ENCODE measurements at places on chromosomes 7 and 10.

- no peak for DNase-seq
These were observed 173.5 kb downstream of the SEMA3E start for GRCh38 chr7:83475420-83475819.

- no peak for DNase-seq
These were observed 644 bp downstream of the PPP1R35 start for GRCh38 chr7:100435401-100436304.

- no peak for DNase-seq
These were observed 33.4 kb upstream of the VWDE start for GRCh38 chr7:12436896-12437535.

- no peak for DNase-seq
These were observed 913 bp downstream of the NPY start for GRCh38 chr7:24284699-24285506.

DNA sequence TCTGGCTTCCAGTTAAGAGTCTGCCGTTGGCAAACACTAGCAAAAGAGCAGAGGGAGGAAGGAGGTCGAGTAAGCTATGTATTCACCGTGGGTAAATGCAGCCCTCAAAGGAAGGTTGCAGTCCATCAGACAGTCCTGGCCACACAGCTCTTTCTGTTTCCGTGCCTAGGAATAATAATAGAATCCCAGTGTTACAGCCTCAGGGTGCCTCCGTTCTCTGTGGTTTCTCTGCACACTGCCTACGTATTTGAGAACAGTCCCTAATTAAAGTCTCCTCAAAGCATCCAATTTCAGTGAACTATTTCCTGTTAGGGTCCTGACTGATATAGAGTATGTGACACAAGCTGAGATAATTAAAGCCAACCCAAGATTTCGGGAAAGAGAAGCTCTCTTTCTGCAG, 176.7 kb downstream of the GPAM start:
- DNase-seq, result no peak

DNA sequence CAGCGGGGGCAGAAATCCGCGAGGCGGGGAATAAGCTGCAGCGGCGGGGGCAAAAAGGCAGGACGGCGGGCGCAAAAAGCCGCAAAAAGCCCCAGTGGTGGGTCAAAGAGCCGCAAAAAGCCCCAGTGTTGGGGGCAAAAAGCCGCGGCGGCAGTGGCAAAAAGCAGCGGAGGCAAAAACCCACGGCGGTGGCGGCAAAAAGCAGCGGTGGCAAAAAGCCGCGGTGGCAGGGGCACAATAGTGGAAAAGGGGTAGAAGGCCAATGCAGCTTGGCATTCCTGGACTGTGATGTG, 525.3 kb downstream of the ZNF33B start:
- DNase-seq, result no peak

- DNase-seq, result no peak
These were observed 140.7 kb downstream of the MTPAP start for GRCh38 chr10:30208330-30208729.

DNA sequence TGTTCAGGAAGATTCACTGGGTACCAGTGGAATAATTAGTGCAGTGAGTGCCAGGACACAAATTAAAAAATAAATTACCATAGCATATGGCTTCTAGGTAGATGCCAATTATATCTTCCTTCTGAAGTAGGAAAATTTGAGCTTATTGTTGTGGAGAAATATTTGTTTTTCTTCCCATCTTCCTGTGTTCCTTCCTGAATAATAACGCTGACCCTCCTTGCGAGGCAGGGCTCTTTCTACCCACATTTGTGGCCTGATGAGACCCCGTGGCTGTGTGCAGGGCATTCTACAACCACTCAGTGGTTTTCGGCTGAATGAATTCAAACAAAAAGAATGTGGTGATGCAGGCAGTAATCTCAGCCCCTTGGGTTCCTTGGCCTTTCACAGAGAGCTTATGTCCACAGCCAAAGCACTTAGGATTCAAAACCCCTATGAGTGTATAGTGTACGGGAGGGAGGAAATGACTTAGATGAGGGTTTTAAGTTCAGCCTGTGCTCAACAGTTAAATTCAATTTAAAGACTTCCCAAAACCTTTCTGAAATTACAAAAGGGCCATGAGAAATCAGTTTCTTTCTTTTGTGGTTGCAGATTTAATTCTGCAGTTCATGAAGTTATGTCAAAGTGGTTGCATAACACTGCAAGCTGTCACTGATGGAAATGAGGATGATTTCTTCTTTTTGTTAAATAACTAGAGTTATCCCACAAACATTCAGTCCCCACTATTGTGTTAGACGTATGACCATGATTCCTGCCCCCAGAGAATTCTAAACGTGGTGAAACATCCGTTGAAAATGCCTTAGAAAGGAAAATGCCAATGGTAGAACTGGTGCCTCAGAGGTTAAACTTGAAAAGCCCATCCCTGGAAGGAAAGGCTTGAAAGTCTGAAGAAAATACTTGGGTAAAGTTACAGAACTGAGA, 255.3 kb downstream of the FZD1 start:
- DNase-seq, result no peak

GRCh38 chr7:7719236-7719635, 829 bp upstream of the RPA3 start:
- DNase-seq, result no peak

DNA sequence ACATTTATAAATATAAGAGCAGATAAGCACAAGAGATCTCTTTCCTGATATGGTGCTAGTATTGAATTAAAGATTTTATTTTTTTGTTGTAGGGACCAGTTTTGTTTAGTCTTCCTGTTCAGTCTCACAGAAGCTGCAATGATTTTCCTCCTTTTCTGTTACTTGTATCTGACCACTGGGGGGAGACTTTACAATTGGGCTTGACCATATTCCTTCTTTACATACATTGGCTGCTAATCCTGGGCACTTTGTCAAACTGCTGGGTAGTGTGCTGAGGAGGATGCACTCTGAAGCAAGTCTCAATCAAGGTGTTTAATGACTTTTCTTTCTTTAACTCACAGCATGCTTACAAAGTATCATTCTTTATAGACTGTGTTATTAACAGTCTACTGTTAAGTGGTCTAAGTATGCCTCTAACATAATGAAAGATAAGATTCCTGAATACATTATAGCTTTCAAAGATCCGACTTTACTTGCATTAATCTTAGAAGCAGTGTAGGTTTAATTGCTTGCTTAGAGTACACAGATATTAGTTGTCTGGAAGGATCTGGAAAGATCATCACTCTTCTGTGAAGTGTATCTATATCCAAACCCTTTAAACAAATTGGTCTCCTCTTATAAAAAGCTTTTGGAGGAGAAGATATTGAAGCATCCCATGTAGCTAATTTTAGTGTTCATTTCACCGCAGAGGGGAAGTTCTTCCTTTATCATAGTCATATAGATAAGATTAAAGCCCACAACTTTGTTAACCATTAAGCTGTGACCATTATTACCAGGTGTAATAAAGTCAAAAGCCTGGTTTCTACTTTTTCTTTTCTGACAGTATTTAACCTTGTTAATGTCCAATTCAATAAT, 3.1 kb downstream of the PALS2 start:
- no peak for DNase-seq

DNA sequence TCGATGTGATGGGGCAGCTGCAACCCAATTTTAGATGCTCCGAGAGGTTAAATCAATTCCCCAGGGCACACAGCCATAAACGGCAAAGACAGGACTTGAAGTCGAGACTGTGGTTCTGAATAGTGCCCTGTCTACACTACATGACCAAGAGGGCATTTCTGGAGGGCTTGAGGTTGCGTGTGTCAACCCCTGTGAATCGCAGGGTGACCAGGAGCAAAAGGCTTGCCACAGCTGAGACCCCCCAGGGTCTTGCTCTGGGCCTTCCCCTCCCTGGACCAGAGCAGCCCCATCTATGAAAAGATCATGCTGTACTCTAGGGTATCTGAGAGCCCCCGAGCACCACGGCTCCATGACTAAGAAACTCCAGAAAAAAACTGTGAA, 26.8 kb upstream of the RASGEF1A start:
- DNase-seq, result no peak

- DNase-seq, result no peak
These were observed 15.6 kb upstream of the MKRN1 start for GRCh38 chr7:140494867-140495266.

DNA sequence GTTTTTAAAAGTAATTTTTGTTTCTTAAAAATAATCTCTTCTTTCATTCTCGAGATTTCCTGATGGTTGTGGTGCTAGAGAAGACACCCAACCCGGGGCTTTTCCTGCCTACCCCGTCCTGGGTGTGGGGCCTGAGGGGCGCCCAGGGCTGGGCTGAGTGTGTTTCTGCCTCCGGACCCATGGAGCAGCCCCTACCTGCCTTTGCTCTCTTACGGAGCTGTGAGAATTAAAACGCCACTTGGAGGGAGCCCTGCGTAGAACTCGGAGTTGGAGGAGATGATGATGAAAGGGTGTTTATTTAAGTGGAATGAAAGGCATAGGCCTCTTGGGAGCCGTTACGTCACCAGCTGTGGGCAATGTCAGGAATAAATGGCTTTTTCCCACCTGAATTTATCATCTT, 261.8 kb upstream of the SHH start:
- DNase-seq, result no peak

- DNase-seq, result no peak
These were observed 25.6 kb upstream of the PIK3CG start for GRCh38 chr7:106839511-106839910.

DNA sequence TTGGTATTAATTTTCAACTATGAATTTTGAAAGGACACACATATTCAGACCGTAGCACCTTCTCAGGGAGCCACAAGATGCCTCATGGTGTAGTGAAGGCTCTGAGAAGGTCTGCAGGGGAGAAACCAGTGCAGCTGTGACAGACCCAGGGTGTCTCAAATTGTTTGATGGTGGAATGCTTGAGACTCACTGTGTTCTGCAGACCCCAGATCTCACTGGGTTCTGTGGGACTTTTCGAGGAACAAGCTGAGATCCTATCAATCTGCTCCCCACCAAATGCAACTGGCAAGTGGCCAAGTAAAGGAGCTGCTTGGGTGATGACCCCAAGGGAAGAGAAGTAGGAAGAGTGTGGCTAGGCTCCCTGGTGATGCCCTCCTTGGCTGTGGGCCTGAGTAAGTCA, 130.5 kb upstream of the UNC5B start:
- no peak for DNase-seq

DNA sequence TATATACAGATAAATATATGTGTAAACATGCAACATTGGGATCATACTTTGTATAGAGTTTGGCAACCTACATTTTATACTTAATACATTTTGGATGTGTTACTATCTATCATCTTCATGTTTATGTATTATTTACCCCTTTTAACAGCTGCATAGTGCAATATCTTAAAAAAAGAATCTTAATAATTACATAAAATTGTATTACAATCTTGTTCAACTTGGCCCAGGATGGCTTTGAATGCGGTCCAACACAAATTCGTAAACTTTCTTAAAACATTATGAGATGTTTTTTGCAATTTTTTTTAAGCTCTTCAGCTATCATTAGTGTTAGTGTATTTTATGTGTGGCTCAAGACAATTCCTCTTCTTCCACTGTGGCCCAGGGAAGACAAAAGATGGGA, 26.3 kb upstream of the PRPS1L1 start:
- DNase-seq, result no peak

- no peak for DNase-seq
These were observed 49.1 kb upstream of the NPTX2 start for GRCh38 chr7:98567991-98568390.

DNA sequence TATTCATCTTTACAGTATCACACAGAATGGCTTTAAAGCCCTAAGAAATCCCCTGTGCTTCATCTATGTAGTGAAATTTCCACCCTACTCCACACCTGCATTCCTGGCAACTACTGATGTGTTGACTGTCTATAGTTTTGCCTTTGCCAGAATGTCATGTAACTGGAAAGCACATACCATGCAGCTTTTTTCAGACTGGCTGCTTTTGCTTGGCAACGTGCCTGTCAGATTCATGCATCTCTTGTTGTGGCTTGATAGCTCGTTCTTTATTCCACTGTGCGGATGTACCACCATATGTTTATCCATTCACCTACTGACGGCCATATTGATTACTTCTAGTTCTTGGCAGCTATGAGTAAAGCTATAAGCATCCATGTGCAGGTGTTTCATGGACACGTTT, 30.6 kb downstream of the RBM17 start:
- DNase-seq, result no peak

- DNase-seq, result no peak
These were observed 317.8 kb upstream of the MTPN start for GRCh38 chr7:136294977-136295376.

DNA sequence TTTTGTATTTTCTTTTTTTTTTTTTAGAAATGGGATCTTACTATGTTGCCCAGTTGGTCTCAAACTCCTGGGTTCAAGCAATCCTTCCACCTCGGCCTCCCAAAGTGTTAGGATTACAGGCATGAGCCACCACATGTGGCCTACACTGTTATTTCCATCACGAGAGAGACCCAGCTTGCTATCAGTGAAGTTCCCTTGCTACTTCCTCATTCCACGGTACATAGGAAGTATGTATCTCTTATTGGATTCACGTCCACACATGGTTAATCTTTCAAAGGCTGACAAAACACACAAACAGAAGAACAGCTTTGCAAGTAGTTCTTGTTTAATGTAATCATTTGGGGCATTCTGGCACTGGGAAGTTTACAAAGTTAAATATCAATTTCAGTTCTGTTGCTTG, 50.9 kb downstream of the DCLRE1A start:
- DNase-seq, result no peak

DNA sequence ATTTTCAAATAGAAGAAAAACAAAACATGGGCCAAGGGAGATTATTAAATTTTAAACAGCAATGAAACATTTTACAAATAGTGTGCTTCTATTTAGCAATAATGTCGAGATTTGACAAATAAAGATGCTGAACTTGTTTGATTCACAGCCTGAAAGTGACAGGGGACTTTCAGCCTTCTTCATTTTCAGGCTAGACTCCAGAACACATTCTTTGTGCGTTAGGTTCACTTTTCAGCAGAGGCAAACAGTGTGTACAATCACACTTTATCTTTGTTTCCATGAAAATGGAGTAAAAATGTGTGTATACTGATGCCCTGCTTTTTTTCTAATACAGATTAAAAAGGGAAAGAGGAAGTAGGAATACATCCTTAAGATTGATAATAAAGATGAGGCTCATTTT, 35.6 kb downstream of the FAM171A1 start:
- DNase-seq, result no peak

DNA sequence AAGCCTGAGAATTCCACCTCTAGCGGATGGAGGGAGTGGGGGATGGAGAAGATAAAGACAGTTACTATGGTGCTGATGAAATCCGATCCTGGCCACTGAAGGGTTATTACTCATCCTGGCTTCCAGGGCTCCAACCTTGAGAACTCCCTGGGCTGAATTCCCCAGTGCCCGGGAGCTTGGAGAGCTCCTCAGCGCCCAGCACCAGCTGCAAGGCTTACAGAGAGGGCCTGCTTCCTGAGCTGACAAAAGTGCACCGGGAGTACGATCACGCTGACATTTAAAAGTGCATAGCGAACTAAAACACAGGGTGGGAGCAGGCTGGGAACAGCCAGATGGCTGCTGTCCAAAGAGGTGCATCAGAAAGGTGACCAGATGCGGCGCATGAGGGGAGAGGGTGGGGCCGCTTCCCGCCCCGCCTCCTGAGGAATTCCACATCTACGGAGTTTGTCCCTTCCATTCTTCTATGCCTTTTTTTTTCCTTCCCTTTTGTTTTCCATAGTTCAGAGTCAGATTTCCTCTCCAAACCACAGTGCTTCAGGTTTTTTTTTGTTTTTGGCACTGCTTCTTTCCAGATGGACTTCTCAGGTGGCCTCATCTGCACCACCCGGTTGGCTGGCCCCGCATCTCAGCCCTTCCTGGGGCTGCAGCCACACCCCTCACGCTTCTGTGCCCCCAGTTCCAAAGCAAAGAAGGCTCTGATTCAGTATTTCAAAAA, 62.4 kb upstream of the MKRN1 start:
- no peak for DNase-seq
